Left forelimb (tissue), 1 donor: ENCODE measurements at places on chromosomes 7 and 10.

GRCh38 chr7:106611911-106612310 is 49.0 kb downstream of the CCDC71L start:
- no peak for DNase-seq

- DNase-seq: no peak
Measured at GRCh38 chr7:117587931-117588330, 108.1 kb downstream of the CFTR start.

DNA sequence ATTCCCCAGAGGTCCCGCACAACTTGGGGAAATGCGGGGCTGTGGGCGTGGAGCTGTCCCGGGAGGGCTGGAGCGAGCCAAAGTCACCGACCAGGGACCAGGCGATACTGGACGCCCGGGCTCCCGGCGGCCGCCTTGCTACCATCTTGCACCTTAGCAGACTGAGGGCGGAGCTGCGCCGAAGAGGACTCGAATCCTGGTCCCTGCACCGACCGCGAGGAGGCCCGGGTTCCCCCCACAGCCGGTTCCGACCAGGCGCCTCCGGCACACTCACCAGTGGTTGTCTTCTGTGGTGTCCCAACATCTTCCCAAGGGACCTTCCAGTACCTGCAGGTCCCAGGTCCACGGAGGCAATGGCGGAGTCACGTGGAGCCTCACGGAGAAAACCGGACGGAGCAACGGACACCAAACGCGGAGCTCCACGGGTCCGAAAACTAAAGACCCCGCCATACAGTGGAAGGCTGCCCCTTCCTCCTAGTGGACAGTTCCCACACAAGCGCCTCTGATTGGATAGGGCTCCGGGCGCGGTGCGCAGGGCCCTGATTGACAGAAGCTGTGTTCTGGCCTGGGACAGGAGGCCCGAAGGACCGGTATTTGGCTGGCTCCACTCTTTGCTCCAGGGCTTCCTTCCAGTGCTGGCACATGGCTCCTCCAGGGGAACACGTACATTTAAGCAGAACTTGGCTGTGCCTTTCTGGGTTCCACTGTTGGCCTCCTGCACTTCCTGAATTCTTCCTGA is 124.6 kb upstream of the ZNF479 start:
- DNase-seq: no peak

DNA sequence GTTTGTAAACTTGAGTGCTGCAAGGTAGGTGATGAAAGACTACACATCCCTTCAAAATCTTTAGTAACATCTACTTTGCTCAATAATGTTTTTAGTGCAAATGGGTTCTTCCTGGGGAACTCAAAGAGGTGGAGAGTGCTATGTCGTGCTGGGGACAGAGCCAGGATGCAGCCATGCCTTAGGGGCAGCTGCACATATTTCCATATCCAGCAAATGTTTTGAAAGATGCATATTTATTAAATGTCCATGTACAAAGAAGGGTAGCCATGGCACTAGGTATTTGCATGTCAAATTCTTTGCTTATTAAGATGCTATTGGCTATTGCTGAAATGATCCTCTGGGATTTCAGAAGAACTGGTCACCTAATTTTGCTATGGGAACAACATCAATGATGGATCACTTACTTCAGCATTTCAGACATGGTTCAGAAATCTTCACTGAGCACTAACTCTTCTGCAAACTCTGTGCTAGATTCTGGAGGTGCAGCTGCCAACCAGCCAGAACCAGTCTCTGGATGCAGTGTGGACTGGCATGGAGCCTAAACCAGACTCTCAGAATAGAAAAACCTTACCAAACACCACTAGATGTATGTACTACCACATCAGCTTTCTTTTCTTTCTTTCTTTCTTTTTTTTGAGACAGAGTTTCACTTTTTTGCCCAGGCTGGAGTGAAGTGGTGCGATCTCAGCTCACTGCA is 31.7 kb upstream of the DNMBP start:
- no peak for DNase-seq

DNA sequence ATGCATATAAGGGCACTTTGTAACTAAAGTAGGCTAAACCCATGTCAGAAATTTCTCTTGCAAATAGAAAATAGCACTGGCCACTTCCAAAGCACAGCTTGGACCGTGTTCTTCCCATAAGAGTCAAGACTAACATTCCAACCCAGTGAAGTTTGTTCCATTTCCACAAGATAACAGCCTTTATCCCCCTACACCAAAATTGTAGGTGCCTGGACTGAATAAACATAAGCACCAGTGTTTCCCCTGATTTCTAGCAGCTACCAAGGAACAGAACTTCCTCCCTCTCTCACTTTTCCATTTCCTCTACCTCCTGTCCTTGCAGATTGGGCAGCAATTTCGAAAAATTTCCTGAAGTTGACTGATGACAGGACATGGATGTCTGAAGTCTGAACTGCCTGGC is 219.7 kb downstream of the CREB5 start:
- no peak for DNase-seq

DNA sequence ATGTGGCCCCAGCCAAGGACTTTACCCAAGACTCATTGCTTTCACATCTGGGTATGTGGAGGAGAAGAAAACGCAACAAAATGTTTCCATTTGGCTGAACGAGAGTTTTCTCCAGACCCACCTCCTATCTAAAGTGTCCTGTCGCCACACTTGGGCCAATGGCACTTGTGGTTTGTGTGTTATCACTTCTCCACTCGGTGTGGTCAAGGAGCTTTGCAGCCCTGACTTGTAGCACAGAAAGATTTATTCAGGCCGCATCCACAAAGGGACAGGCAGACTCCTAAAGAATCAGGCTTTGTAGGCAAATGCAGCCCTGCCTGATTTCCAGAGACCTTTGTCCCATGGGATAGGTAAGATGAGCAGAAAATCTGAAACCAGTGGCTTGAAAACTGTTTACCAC is 12.8 kb upstream of the LRRC4 start:
- DNase-seq: no peak

DNA sequence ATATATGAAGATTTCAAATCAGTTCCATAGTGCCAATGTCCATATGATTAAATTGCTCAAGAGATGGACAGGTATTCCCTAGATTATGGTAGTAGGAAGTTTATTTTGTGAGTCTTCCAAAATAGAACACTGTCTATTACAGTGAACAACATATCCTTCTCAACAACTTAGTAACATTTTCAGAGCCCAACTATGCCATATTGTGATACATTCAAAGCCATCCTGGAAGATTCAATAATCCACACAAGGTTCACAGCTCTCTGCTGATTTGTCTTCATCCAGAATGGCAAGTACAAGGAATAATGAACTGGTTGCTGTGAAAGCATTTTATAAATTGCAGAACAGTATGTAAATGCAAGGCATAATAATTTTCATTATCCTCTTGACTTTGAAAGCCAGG is 213.9 kb downstream of the CHRM2 start:
- no peak for DNase-seq

DNA sequence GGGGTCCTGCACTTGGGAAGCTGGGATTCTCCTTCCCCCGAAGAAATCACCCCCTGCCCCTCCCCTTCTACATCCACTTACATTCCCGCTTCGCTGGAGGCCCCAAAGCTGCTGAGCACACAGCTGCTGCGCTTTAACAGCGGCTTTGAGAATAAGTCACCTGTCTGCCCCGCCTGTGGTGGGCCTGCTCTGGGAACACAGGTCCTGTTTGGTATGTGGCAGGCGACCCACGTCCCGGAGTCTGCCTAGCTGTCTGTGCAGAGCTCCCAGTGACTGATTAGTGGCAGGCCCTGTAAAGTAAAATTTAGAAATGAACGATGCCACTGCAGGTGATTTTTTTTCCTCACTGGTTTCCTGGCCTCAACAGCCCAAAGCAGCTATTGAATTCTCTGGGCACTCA is 47.0 kb downstream of the CDH23 start:
- no peak for DNase-seq

GRCh38 chr7:4525884-4526283 is 156.2 kb upstream of the FOXK1 start:
- no peak for DNase-seq

GRCh38 chr10:33277135-33277536 is 57.3 kb downstream of the NRP1 start:
- DNase-seq: no peak

GRCh38 chr10:78890506-78890905 is 178.3 kb upstream of the ZMIZ1 start:
- DNase-seq: peak; percentile 9

- no peak for DNase-seq
Measured at GRCh38 chr7:48084727-48085432, 4.2 kb upstream of the UPP1 start.

DNA sequence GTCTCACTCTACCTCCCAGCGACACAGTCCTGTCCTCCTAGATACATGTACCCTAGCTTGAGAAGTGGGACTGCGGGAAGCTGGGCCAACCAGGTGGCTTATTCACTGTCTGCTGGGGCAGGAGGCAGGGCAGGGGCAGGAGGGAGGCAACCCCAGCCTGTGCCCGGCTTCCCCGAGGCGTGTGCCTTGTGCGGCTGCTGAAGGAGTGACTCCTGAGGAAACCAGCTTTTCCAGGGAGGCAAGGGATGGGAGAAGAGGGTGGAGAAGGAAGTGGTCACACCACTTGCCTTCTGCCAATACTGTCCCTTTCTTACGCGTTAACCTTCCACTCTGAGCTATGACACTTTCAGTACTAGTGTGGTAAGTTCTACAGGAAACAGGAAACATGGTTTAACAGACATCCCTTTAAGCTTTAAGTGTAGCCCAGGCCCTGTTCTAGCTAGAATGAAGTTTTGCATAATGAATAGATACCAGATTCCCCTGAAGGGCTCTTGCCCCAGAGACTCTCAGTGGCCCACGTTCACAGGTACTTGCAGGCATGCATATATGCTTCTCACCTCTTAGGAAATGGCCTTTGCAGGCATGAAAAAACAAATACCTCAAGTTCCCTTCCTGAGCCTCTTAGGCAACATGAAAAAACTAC is 40.6 kb downstream of the SYPL1 start:
- no peak for DNase-seq

DNA sequence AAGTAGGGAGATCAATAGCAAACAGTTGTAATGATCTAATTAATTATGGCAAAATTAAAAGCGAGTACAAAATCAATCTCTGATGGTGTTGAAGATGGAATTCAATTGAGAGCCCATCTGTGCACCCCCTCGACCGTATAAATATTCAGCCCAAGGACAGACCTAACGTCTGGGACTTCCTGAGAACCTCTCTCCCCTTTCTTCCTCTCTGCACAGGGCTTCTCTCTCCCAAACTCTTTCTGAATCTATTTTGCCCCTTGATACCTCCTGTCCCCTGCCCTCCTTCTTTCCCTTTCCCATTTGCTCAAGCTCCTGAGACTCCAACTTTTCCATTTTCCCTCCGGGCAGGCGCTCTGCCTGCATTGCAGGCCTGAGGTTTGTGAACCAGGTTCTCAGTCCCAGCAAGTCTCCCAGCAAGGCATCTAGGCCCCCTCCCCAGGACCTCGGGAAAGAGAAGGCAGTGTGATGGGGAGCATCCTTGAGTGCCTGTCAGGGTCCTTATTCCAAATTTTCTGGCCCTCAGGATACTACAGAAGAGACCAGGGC is 8.5 kb upstream of the PAX2 start:
- DNase-seq: no peak

- no peak for DNase-seq
Measured at GRCh38 chr10:104581884-104582601, 59.0 kb upstream of the SORCS3 start.

DNA sequence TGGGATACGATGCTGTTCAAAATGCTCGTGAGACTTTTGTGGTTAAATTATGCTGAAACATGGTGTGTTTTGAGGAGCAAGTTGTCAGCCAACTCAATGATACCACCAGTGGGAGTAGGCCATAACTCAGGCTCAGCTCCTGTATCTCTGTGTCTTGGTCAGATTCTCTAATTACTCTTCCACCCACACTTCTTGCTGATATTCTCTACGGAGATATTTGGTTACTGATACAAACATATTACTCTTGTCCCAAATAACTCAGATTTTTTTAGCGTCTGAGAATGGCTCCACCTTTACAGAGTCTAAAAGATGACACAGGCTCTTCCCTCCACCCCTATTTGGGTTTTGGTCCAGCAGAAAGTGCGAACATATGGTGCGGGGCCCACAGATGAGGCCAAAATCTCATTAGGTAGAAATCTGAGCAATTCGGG is 168.9 kb downstream of the PKD1L1 start:
- DNase-seq: no peak

- no peak for DNase-seq
Measured at GRCh38 chr7:423312-424260, 96.1 kb downstream of the PDGFA start.

GRCh38 chr10:29144126-29144525 is 144.7 kb upstream of the LYZL1 start:
- no peak for DNase-seq

DNA sequence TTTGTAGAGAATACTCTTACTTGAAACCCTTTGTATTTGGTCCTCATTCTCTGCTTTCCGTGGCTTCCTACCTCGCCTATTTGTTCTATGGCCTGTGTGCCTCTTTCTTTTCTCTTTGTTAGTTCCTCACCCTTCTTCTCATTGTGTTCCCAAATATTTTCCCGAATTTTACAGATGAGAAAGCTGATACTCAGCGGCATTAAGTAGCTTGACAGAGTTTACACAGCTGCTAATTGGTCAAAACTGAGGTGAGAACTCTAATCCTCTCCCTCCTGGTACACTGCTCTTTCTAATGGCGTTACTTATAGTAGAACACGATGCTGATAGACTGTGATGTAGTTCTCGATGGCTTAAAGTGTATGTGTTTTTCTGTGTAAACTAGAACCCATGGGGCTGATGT is 80.7 kb upstream of the HDAC9 start:
- no peak for DNase-seq

DNA sequence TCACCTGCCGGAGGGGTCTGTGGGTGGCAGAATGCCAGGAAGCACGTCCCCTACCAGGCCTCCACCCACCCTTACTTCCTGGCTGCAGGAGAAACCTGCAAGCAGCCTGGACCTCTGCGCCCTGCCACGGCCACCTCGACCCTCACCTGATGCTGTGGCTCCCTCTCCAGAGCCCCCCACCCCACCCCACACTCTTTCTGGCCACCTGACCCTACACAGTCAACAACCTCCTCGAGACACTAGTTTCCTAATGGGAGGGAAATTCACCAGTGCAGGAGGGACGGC is 91.3 kb downstream of the PRKAG2 start:
- no peak for DNase-seq

DNA sequence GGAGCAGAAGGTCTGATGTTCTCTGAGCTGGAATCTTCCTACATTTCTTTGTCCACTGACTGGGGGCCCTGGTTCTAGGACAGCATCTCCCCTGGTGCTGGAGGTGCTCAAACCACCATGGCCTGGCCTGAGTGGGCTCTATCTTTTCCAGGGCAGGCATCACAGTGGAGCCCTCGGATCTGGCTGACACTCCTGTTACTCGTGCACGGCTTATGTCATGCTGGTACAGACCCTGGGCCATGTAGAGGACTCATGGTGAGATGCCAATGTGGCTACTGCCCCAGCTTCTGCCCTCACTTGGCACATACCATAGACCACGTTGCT is 96.0 kb downstream of the HIPK2 start:
- no peak for DNase-seq
